Hepatocyte (in vitro differentiated cells): ENCODE measurements at places on chromosomes 13 and 19. TPM values are rescaled to one million over a fixed set of nuclear protein-coding genes. Genes with fewer than 3 reads are reported as not detected.
A peak's percentile ranks its signal among the peaks of the same experiment; 100 is the strongest.

- peak; percentile 41 for DNase-seq
Measured at GRCh38 chr13:51230477-51231105, 8.4 kb downstream of the FAM124A start.

GRCh38 chr19:17648097-17648660 is 40.0 kb downstream of the UNC13A start:
- DNase-seq = no peak

DNA sequence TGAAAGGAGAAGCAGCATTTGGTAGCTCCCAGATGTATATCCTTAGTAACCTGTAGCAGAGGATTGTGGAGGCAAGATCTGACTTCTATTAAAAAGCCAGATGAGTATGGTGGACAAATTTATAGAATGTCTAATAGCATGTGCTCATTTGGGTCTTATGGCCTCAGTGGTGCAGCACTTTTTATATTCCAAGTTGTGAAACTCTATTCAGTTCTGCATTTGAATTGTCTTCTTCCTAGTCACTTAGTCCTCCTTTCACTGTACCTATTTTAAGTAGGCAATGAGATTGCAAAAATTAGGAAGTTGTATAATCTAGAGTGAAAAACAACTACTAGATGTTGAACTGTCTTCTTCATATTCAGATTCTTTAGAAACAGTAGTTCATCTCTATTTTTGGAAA is 412.5 kb upstream of the PCDH9 start:
- no peak for DNase-seq

GRCh38 chr19:10520652-10521318 is 3.5 kb upstream of the S1PR5 start:
- DNase-seq = no peak

REEP6 gene
- 80.8 and 88.9 TPM in 2 replicates for total RNA-seq

DNA sequence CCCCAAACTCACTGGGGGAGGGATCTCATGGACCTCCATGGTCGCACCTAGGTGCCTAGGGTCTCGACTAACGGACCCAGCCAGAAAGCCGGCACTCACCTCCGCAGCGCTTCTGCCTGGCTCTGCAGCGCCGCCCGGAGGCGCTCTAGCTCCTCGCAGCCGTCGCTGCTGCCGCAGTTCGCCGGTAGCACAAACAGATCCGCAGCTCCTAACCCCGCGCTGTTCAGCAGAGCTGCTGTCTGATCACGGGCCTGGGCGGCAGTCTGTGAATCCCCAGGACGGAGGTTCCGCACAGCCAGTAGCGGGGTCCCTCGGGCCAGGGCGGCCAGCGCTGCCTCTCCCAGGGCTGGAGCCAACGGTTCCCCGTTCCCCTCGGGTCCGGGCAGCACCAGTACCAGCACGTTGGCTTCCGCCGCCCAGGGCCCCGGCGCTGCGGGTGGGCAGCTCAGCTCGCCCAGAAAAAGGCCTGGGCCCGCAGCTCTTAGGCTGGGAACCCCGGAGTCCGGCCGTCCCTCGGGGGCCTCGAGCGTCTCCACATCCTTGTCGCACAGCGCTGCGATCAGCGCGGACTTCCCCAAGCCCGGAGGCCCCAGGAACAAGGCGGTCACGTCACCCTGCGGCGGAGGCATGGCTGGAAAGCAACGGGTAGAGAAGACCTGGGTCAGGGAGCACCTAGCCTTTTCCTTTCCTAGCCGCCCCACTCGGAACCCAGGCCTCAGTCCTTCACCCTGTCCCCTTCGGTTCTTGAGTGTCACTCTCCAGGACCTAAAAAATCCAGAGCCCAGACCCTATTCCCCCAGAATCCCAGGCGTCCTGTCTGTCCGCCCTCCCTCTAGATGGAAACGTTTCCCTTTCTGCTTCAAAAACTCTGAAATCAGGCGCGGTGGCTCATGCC is 977 bp downstream of the IRGQ start:
- peak; percentile 90 for DNase-seq

GRCh38 chr19:38204728-38205127 is 19.3 kb downstream of the DPF1 start:
- no peak for DNase-seq

- no peak for DNase-seq
Measured at GRCh38 chr13:107441279-107441678, 774.1 kb downstream of the LIG4 start.

ELSPBP1 gene
- total RNA-seq = 1.0 and 2.4 TPM in 2 replicates

GRCh38 chr19:7545904-7546303 is 10.4 kb downstream of the PNPLA6 start:
- no peak for DNase-seq

SCEL gene
- 3.3 and 5.4 TPM in 2 replicates for total RNA-seq

GRCh38 chr13:37645181-37645740 is 46.7 kb upstream of the POSTN start:
- no peak for DNase-seq

GRCh38 chr19:16125737-16126495 is 14.2 kb downstream of the RAB8A start:
- DNase-seq = no peak

GRCh38 chr13:48631441-48631840 is 22.3 kb upstream of the CYSLTR2 start:
- DNase-seq = no peak

DNA sequence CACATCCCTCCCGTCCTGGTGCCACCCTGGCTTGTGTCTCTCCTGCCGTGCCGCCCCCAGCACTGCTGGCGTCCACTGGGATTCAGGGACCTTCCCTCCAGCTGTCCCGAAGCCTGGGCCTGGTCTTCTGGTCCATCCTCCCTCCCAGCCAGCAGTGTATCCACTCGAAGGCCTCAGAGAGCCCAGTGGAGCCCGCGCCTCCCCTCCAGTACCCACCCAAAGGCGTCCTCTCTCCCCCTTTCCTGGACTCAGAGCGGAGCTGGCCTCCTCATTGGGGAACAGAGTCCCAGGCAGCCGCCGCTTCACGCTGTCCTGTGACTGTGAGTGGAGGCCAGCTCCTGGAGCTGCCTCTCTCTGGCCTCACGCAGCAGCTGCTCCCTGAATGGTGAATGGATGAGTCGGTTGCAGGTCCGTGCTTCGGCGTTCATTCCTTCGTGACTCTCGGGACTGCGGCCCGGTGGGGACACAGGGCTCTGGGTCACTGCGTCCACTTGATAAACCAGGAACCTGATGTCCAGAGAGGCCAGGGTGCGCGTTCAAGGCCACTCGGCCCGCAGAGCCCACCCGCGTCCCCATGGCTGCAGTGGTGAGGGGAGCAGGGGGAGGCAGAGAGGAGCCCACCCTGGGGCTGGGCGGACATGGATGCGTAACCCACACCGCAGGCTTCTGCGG is 12.1 kb downstream of the ONECUT3 start:
- no peak for DNase-seq

ZNF560 gene
- total RNA-seq = not detected in 2 replicates

GRCh38 chr19:48719263-48720171 is at the start of gene MAMSTR:
Gene MAMSTR, minus strand, starts transcription at chr19:48719725. Its CDS starts 694 bp downstream, at chr19:48719031.
- DNase-seq = no peak

DNA sequence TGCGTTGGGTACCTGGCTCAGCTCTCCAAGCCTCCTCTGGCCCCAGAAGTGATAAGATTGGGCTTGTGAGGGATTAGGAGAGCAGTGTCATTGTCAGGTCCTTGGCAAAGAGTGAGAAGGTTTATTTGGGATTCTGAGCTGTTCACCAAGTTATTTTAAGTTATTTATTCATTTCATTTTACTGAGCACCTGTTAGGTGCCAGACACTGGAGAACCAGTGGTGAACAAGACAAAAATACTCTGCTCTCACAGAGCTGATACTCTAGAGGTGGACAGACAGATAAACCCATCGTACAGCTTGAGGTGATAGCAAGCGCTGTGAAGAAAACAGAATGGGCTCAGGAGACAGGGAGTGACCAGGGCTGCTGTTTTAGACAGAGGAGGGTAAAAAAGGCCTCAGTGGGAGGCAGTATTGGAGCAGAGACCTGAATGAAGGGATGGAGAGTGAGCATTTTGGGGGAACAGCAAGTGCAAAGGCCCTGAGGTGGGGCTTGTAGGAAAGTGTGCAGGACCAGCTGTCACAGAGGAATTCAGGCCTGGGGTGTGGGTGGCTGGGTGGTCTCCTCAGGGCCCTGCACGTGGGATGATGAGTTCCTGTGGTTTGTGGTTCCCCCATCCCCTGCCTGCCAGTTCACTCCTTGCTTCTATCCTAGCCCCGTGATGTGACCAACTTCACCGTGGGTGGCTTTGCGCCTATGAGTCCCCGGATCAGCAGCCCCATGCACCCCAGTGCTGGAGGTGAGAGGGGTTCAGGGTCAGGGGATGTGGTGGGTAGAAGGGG is 8.7 kb upstream of the TIMM50 start:
- no peak for DNase-seq

DNA sequence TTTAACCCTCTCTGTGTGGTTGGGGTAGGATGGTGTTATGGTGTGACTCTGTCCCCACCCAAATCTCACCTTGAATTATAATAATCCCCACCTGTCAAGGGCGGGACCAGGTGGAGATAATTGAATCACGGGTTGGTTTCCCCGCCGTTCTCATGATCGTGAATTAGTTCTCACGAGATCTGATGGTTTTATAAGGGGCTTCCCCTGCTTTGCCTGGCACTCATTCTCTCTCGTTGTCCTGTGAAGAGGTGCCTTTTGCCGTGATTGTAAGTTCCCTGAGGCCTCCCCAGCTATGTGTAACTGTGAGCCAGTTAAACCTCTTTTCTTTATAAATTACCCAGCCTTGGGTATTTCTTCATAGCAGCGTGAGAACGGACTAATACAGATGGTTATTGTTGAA is 68.8 kb downstream of the ARHGEF7 start:
- no peak for DNase-seq

DNA sequence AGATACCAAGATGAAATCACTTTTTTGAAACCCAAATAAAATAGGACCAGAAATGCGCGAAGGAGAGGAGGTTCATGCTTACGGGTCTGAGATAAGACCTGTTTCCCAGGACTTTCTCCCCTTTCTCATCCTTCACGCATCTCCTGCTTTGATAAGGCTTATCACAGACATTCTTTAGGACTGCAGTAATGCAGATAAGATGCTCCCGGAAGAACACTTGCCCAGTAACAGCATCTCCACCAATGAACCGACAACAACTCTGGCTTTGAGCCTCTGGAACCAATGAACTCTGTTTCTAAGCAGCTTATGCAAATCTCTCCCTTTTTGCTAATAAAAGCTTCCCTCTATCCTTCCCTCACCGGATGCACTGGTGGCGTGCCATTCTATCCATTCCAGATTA is 783.4 kb upstream of the ARGLU1 start:
- peak; percentile 45 for DNase-seq

DNA sequence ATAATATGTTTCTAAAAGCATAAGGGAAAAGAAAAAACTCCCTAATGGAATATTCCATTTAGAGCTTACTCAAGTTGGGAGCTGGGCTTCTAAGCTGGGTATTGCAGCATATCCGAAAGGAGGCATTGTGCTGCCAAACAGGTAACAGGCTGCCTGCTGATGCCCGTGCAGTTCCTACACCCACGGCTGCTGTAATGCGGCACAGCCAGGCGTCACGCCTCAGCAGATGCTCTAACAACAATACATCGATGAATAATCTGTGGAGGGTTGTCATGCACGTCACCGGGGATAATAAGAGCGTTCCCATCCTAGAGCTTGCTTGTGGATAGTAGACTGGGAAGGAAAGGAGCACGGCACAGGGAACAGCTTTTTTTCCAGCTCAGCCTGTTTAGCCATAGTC is 1582.1 kb upstream of the SLC10A2 start:
- DNase-seq = no peak

DNA sequence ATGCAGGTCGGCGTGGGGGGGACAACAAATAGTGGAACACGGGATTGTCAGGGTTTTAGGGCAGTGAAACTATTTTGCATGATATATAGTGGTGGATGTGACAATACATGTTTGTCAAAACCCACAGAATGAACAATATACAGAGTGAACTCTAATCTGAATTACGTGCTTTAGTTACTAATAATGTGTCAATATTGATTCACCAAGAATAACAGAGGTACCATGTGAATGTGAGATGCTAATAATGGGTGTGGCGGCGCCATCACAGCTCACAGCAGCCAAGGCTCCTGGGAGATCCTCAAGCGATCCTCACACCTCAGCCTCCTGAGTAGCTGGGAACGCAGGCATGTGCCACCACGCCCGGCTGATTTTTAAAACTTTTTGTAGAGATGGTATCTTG is 12.9 kb downstream of the ELAVL1 start:
- DNase-seq = no peak

GRCh38 chr13:78100486-78100885 is 181.9 kb upstream of the EDNRB start:
- no peak for DNase-seq

- peak; percentile 55 for DNase-seq
Measured at GRCh38 chr19:52248241-52248640, 21.1 kb upstream of the ZNF766 start.

- no peak for DNase-seq
Measured at GRCh38 chr19:41936416-41936850, 8.2 kb upstream of the ERFL start.

HIPK4 gene
- total RNA-seq = 0.07 and 0.08 TPM in 2 replicates

GRCh38 chr19:2791440-2791839 is 6.1 kb downstream of the THOP1 start:
- no peak for DNase-seq

- no peak for DNase-seq
Measured at GRCh38 chr13:100197591-100198365, 108.9 kb downstream of the PCCA start.

DNA sequence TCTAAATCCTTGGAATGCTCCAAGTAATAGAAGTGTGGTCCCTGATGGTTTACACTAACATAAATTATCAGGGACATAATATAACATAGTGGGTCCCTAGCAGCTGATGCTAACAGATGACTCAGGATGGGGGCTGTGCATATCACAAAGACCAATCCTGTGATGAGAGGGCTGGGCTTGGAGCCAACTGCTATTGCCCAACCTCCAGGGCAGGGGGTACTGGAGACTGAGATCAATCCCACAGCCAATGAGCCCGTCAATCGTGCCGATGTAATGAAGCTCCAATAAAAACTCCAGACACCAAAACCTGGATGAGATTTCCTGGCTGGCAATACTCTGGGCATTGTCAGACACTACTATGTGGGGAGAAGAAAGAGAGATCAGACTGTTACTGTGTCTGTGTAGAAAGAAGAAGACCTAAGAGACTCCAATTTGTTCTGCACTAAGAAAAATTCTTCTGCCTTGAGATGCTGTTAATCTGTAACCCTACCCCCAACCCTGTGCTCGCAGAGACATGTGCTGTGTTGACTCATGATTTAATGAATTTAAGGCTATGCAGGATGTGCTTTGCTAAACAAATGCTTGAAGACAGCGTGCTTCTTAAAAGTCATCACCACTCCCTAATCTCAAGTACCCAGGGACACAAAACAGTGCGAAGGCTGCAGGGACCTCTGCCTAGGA is 33.4 kb downstream of the ABCC4 start:
- peak; percentile 76 for DNase-seq

LENG9 gene
- total RNA-seq = 3.1 and 7.9 TPM in 2 replicates

EBPL gene
- total RNA-seq = 174 and 180 TPM in 2 replicates
